ENCODE measurements at places on chromosomes 4 and X.

DNA sequence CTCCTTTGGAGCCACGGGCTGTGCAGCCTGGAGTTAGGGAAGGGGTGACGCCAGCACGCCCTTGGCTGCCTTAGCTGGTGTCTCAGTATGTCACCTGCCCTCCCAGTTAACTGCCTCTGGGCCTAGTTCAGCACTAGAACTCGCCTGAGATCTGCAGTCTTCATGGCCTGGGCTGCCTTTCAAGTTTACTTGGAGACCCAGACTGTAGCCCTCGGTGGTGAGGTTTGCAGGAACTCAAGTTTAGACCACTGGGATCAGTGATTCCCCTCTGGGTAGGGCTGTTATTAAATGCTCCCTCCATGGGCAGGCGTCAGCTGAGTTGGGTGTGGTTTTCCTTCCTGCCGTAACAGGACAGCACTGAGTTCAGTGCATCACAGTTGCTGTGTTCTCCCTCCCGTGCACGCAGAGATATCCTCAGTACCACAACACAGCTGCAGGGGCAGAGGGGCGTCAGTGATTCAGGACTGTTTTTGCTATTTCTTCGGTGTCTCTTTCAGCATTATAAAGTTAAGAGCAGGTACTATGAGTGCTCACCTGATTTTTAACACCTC is 30.5 kb downstream of the PLAC8 start:
- DNase-seq = no peak

DNA sequence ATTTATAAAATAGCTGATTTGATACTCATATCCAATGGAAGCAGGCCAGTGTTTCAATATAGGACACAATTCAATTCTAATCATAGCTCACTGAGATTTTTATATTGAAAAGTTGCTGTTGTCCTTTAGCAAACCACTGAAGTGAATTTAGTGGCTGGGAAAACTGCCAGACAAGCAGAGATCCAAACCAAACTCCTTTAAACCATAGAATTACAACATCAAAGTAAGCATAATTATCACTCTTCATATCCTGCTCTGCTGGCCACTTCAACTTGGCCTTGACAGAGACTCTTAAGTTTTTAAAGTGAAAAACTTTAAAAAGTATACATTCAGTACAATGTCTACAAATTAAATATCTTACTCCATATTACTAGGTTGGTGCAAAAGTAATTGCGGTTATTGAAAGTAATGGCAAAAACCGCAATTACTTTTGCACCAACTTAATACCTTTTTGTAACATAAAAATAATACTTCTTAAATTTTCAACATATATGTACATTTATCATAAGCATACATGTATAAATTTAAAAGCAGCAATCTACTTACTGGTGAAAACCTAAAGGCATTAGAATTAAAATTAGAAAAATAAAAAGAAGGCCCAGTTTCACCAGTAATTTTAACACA is 433.0 kb downstream of the PCDH10 start:
- DNase-seq = no peak

DNA sequence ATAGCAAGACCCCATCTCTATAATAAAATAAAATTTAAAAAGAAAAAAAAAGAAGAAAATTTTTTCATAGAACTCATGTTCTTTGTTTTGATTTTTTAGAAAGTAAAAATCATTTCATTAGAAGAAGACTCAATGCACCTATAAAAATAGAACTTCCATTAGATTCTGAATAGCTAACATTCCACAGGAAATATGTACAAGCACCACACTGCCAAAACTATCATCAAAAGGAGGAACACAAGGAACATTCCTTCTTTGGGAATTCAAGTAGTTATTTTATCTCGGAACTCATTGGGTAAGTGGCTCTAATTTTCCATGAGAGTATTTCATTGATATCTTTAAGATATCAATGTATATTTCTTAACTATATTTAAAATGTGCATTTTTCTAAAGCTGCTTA is 157.6 kb downstream of the CAMK2D start:
- no peak for DNase-seq

- no peak for DNase-seq
Measured at GRCh38 chr4:154617820-154618317, 5.4 kb upstream of the FGG start.

DNA sequence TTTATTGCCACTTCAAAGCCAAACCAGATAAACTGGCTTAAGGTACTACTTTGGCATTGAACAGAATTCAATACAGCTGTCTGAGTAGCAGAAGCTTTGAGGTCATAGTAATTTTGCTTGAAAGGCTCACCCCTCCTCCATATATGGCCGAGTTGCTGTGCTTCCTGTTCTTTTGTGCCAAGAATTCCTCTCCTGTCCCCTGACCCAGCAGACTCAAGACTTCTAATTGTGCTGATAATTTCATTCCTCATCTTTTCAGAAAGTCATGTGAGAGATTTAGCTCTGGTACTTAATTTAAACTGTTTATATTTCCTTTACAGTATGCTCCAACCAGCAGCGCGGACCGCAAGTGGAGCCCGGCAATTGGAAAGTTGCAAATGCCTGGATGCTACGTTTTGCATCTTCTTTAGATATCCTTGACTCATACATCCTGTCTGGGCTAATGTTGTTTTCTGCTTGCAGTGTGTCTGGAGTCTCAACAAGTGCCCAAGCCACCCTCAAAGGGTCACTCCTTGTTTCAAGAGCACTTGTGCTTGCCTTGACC is 373.4 kb downstream of the PDGFC start:
- no peak for DNase-seq
